ENCODE measurements at places on chromosomes 2 and 18. TPM values are rescaled to one million over a fixed set of nuclear protein-coding genes. Genes with fewer than 3 reads are reported as not detected.

The GULP1 gene
- total RNA-seq, result 38.9 TPM

The NT5C1B gene
- total RNA-seq, result not detected

The NETO1 gene
- not detected for total RNA-seq

The SERPINB13 gene
- total RNA-seq, result not detected

The FAM117B gene
- 0.77 TPM for total RNA-seq

The CKAP2L gene
- 2.3 TPM for total RNA-seq

The RUFY4 gene
- total RNA-seq, result not detected

The EFHD1 gene
- total RNA-seq, result 2.0 TPM

The KIF5C gene
- total RNA-seq, result 0.38 TPM

The OSBPL6 gene
- total RNA-seq, result 0.96 TPM

The SCYGR3 gene
- total RNA-seq, result not detected

The GREB1L gene
- total RNA-seq, result 0.56 TPM

The CABYR gene
- 5.9 TPM for total RNA-seq

The LTBP1 gene
- total RNA-seq, result 214 TPM

The LINC00305 gene
- total RNA-seq, result not detected

The ARMC9 gene
- total RNA-seq, result 44.8 TPM

The RTP5 gene
- total RNA-seq, result not detected

The SAG gene
- total RNA-seq, result not detected

The SCYGR4 gene
- not detected for total RNA-seq

The GAREM2 gene
- total RNA-seq, result 1.4 TPM

The CAPG gene
- 28.4 TPM for total RNA-seq

All from regular cardiac myocyte (primary cell).